ENCODE measurements at places on chromosomes 5 and 9.
A peak's percentile ranks its signal among the peaks of the same experiment; 100 is the strongest.

DNA sequence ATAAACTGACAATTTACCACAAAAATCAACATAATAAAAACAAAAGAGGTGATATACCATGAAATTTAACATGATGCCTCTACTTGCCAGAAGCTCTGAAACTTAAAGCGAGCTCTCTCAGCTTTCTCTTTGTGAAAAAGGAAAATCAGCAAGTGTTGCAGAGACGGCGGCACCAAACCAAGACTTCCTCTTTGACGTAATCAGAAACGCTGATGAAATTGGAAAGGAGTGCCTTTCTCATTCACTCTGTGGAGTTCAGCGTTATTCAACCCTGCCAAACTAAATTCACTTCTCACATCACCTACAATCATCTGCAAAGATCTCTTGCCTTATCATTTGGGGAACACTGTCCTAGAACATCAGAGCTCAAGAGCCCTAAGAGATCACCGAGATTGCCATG lies 32.2 kb downstream of the ANXA6 start:
- no peak for DNase-seq

- no peak for DNase-seq
Measured at GRCh38 chr5:75461679-75462078, 49.8 kb downstream of the CERT1 start.

DNA sequence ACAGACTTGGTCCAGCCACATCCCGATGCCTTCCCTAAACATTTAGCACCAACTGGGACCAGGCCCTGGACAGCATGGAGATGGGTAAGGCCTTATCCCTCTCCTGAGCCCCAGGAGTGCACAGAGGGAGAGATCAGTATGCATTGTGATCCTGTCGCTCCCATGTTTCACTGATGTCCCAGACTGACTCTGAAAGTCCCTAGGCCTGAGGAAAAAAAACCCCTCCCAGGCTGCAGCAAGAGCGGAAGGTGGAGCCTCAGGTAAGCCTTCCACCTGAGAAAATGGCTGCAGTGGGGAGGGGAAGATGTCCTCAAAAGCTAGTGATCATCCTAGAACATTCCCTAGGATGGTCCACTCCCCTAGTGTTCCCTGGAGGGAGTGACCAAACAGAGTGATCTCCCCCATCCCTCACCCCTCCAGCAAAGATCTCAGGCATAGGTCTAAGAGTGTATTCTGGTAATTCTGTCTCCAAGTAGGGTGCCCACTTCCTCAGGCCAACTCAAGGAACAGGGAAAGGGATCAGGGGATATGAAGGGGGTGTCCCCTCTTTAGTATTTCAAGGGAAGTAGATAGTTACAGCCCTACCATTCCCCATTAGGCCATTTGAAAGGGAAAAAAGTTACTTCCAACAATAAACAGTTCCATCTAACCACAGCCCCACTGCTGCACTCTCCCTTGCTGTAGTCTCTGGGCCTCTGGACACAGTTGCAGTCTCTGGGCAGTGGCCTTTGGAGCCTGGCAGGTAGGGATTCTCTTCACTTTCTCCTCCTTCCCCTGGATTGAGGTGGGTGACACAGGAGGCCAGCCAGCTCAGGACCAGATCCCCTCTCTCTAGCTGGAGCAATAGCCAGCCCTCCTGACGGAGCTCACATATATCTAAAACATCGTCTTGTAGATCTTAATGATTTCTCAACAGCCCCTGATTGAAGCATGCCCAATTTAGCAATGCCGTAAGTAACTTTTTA lies 6.8 kb upstream of the CXXC5 start:
- no peak for DNase-seq

DNA sequence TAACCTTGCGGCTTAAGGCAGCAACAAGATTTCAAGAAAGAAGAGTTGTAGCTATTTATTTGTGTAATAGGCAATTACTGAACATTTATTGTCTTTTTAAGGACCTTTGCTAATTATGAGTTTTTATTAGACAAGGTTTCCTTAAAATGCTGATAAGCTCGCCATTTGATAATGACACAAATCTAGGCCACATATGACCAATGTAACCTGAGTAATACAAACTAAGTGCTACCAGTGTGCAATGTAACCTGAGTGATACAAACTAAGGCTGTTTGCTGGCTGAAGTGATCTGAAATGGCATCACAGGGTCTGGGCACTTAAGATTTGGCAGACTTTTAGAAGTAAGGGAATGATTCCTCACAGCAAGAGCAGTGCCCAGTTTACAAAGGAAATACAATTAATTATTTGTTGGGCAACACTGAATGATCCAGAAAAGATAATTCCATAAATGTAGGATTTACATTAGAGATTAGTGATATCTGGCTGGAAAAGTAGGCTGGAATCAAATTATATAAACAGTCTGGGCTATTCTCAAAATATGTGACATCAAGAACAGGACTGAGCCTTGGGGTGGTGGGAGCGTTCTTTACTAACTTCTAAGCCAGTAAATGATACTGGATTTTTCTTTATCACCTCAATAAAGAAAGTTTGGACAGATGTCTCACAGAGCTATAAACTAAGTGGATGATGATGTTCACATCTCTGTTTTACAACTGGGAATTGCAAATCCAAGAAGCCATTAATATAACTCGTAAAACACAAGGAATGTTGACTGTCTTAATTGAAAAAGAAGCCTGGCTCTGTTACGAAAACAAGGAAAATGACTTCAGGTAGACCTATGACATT lies 54.8 kb downstream of the MRPS27 start:
- DNase-seq = no peak

DNA sequence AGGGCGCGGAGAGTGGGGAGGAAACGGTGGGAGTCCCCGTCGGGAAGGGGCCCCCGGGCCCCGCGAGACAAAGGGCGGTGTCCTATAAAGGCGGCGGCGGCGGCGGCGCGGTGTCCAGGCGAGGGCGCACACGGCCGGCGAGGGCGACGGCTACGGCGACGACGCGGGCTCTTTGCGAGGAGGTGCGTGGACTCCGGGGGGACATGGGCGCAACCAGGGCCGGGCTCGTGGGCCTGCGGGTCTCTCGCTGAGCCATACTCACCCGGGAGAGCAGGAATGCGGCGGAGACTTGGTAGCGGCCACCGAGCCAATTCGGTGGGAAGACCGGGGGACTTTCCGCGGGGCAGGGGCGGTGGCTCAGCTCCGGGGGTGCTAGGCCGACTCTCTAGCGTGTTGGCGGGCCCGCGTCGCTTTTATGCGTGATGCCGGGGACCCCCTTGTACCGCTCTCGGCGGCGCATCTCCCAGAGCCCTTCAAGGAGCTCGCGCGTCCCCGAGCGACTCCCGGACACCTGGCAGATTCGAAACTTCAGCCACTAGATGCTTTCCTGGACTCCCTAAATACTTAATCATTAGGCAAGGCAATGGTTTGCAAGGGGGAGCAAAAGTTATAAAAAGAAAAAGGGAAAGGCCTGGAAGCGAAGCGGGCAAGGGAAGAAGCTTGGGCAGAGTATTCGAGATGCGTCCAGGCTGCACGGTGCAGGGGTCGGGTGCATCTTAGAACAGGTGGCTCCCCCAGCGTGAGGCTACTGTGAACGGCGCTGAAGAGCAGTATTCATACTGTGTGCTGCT lies 5.9 kb upstream of the TAL2 start:
- DNase-seq = no peak

- no peak for DNase-seq
Measured at GRCh38 chr5:121731377-121731776, 120.3 kb upstream of the FTMT start.

DNA sequence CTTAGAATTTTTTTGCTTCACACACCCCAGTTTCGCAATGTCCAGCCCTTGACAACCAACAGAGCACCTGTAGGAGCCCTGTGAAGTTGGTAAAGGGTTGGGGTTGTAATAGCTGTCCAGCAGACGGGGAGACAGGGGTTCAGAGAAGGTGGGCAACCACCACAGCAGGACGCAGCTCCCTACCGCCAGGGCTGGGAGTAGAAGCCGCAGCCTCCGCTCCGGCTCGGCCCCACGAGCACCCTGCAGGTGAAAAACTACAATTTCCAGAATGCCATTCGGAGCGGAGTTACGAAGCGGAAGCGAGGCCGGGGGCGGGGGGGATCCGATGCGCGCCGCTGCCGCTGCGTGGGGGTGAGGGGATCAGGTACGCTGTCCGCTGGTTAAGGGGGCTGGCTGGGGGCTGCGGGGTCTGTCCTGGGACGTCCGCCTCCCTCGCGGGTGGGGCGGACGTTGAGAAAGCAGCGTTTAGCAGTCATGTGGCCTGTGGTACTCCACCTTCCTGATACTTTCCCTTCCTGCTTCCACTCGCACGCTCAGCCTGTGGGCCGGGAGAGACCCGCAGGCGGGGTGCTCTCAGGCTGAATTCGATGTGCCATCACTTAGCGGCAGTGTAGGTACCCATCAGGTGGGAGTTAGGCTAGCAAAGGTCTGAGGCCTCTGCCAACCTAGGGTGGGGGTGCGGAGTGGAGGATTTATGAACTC lies at the start of gene TRMT10B:
TRMT10B (plus strand) TSS at position 317 of the 702 bp plus-strand sequence. CDS start 8,127 bp downstream, outside the sequence.
- DNase-seq = peak; percentile 71

DNA sequence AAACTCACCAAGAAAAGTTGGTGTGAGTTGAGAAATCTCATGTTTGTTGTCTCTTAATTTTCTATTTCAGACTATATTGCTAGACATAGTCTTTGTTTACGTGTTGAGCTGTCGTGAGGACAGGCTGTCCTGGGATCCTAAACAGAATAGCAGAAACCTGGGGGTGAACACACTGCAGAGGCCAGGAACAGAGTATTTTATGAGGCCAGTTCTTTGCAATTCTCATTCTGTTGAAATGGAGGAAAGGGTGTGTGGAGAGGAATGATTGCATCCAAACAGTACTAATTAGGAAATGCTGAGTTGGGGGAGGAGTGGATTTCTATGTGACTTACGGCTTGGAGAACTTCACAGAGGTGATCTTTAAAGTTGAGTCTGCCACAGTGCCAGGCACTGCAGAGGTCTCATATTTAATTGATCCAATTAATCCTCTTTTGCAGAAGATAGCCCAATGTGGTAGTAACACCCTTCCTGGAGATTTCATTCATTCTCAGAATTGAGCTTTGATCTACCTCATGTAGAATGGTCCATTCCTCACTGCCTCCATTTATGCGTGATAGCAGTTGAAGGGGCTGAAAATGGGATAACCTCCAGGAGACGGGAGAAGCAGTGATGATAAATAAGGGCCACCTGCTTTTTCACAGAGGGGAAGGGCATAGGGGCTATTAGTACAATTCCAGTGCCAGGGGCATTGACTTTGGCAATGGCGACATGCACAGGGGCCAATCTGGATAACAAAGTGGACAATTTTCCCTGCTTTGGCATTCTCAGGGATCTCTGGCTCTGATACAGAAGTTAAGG lies 84.7 kb upstream of the TNFAIP8 start:
- DNase-seq = no peak

DNA sequence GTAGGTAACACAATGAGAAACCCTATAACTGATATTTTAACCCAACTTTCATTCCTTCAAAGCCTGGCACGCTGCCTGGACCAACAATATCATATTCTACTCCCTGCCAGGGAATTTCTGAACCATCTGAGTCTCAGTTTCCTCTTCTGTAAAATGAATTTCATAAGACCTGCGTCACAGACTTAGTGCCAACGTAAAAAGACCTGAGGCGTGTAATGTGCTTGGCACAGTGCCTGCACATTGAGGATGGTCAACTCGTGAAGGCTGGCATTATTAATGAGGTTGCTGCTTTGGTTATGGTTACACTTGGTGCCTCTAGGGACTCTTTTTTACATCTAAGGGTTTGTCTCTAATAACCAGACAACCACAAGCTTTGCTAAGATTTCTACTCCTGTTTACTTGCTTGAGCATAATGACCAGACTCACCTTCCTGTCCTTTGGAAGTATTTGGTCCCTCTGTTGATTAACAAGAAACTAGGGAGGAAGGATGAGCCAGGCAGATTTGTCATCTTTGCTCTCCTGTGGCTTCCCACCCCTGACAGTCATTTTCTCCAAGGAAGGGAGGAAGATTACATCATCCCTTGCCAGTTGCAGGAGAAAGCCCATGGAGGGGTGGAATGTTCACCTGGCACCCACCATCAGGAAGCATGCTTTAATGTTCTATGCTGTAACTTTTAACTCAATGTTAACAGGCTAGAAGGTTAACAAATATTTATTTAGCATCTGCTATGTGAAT lies 79.0 kb downstream of the PAPPA start:
- DNase-seq = no peak

DNA sequence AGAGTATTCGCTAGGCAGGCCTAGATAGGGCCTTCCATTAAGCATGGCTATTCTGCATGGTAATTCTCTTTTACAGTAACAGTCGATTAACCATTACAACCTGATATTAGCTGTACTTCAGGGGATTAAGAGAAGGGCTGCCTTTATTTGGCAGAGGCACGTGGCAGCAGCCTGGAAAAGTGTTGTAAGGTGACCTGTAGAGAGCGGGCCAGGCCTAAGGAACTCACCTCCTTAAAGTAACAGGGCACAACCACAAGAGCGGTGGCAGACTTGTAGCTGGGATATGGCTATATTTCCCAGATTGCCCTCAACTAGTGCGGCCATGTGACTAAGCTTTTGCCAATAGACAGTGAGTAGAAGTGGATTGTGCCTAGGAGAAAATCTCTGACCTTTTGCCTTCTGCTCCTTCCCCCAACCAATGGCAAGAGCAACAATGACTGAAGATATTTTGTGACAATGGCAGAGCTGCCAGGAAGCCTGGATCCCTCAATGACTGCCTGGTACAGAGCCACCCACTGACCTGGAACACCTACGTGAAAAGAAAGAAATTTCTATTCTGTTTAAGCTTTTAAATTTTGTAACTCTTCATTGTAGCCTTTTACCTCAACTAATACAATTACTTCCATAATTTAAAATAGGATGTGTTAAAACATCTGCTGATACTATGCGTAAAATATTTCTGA lies 18.9 kb upstream of the ANKRD34B start:
- no peak for DNase-seq

- no peak for DNase-seq
Measured at GRCh38 chr9:133470988-133471387, 7.9 kb downstream of the SLC2A6 start.

GRCh38 chr5:123093111-123093600 lies 4.1 kb downstream of the PRDM6 start:
- no peak for DNase-seq

DNA sequence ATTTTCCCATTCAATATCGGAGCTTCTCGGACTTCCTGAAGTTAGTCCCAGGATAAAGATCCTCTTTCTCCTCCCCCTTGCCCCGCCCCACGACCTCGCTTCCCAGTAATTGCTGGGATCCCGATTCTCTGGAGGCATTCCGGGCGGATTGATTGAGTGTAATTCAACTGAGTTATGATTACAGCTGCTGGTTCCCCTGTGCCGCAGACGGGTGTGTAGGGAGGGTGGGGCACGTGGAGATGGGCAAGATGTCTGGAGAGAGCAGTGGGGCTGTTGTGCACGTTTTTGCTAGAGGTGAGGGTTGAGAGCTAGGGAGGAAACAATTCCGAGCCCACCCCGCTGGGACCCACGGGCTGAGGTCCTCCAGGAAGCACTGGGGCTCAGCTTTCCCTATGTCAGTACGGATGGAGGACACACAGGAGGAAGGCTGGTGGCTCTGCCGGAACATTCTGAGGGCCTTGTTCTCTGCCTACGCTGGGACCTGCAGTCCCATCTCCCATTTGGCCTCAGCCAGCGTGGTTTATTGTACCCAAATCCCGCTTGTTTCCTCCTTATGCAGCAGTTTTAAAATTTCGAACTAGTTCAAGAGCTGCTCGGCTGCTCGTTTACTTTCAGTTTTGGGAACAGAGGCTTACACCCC lies 2.4 kb upstream of the DMRT2 start:
- no peak for DNase-seq

- DNase-seq = no peak
Measured at GRCh38 chr5:80187421-80188090, 68.3 kb downstream of the SERINC5 start.

- DNase-seq = no peak
Measured at GRCh38 chr5:140246378-140247122, 56.4 kb downstream of the PFDN1 start.

GRCh38 chr9:3516667-3517330 lies 9.0 kb downstream of the RFX3 start:
- no peak for DNase-seq

Measured in activated T-cell treated with anti-CD3 and anti-CD28 coated beads for 4 hours (primary cell).